ENCODE measurements at places on chromosomes 3 and 15.

- no peak for DNase-seq
These were observed 299.0 kb downstream of the NR2F2 start for GRCh38 chr15:96629511-96629910.

- peak; percentile 94 for DNase-seq
These were observed 193.5 kb downstream of the FOXP1 start for GRCh38 chr3:71389911-71390573.

DNA sequence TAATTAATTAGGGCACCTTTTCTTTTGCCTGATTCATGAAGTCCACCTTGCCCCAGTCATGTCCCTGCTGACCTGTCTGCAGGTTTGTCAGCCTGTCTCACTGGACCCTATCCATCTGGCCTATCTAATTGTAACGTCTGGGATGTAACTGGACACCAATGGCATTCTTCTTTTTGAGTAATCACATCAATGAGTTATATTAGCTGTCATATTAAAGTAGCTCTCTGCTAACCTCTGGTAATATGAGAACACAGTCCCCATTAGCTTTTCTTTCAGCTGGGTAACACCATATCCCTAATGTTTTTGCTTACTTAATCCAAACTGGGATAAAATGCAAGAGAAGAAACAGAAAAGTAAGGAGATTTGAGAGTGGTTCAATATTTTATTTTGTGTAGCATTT is 166.2 kb upstream of the VEPH1 start:
- no peak for DNase-seq

DNA sequence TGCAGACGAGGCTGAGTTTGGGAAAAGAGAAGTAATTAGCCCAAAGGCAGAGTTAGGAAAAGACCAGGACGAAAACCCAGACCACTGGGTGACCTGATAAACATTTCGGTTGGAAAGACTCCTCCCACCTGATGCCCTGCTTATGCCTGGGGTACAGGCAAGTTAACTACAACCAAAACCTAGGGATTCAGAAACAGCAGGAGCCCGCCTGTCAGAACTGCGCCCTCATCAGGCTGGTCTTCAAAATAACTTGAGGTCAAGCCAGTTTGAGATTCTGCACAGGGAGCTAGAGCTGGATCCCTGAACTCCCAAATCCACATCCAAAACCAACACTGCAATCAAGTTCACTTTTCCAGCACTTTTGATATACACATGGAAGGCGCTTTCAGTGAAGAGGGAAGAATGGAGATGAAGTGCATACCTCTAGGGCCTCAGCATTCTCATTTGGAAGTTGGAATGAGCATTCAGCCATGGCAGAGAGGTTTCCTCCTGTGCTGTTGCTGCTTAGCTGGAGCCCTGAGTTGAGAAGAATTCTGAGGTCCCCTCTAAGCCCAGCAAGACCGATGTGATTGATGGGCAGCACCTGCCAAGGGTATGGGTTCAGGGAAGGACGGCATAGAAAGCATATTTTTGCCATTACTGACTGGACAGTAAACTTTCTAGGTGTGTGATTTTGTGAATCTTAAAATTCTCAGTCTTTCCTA is 11.6 kb downstream of the TSEN2 start:
- DNase-seq = no peak

DNA sequence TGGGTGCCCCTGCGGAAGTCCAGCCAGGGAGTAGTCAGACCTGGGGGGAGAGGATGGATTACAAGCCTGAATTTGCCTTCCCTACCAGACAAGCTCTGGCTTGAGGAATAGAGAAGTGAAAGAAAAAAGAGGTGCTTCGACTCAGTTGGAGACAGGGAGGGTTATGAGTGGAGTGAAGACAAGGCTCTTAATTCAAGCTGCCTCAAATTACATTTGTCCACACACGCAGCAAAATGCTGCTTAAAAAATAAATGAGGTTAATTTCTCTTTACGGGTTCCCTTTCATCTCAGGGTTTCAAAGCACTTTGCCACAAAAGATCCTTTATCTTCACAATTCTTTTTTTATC is 49.0 kb upstream of the SLC4A7 start:
- no peak for DNase-seq

DNA sequence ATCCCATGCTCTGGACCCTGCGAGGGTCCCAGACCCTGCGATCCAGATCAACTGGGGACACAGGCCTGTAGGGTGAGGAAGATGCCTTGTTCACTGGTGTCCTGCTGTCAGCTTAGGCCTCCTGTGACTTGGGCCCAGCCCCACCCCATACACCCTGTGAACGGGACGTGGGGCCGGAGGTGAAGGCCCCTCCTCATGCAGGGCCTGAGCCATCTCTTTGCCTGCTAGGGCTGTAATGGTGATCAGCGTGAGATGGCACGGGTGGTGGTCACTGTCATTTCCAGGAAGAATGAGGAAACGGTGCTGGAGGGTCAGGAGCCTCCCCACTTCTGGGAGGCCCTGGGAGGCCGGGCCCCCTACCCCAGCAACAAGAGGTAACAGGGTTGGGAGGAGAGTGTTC is 12.4 kb downstream of the VILL start:
- DNase-seq = no peak

- DNase-seq = no peak
These were observed 656.7 kb upstream of the CCDC54 start for GRCh38 chr3:106720510-106720909.

DNA sequence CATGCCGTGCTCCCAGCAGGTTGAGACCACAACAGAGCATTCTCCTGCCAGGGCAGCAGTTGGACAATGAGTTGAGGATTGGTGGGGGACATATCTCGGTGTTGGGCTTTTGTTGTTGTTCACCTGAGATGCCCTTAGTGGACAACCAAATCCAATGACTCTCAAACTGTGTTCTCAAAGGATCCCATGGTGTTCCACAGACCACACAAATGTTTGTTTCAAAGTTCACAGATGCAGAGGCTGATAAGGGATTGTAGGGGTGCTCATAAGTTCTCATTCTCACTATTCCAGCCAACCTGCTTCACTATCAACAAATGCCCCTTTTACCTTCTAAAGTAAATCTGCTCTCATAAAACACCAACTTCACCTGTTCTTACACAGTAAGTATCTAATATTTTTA is 159.9 kb downstream of the OSBPL10 start:
- DNase-seq = no peak

GRCh38 chr3:149883134-149883533 is 70.1 kb downstream of the RNF13 start:
- DNase-seq = no peak

All from glomerular endothelial cell (primary cell).